Right lung (tissue), 10 donors: ENCODE measurements at places on chromosomes 16 and 17. TPM values are rescaled to one million over a fixed set of nuclear protein-coding genes. Genes with fewer than 3 reads are reported as not detected.

DNA sequence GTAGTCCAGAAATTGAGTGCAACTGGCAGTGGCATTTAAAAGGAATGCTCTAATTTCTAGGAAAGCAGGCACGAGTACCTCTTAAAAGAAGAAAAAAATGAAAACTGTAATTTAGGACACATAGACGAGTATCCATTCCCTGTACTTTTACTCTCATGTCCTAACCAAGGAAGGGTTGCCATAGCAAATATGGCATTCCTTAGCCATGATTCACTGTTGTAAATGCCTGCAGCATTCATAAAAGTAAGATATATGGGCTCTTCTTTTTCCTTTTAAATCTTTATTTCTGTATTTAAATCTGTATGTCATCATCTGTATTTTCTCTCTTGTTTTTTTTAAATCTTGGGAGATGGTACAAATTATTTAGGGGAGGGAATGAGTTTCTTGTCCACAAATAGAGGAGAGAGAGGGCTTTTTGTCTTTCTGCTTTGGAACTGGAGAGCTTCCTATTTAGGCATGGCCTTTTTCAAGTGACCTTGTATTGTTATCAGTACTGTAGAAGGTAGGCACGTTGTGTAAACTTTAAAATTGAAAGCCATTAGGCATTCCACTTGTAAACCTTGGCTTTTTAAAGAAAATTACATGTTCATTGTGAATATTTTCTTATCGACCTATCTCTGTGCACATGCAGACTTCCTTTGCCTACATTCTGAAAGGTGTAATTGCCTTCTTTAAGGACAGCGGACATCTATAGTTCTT, 50.0 kb downstream of the TENT4B start:
- no peak for DNase-seq

- DNase-seq, result no peak
Measured at GRCh38 chr16:81780350-81780749, 1.3 kb downstream of the PLCG2 start.

The SEPTIN12 gene
- polyA plus RNA-seq, result 0.38 TPM

DNA sequence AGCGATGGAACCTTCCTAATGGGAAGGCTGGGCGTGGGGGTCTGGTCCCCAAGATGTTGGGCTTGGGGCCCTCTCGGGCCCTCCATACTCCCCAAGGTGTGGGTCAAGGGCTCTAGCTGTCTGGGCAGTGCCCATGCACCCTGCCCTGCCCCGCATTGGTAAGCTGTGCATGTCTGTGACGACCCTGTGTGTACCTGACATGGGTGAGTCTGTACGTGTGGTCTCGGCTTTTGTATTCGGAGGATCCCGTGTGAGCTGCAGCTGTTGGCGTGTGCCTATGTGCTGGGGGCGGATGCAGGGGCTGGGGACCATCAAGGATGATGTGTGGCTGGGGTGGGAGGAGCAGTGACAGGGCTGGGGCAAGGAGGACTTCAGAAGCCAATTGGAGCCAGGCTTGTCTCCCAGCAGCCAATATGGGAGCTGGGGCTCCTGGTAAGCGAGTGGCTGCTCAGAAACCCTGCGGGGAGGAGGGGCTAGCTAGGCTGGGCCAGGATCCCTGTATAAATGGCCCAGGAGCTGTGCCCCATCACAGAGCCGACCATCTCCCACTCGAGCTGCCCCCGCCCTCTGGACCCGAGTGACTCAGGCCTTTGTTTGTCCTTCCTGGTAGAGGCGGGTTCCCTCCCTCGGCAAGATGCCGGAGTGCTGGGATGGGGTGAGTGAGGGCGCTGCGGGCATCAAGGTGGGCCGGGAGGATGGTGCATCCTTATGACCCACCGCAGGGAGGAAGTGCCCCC, at the start of gene NDRG4:
Gene NDRG4, plus strand, starts transcription at position 529 of the 737 bp plus-strand sequence. Its CDS starts 106 bp downstream, at position 635.
- no peak for DNase-seq
